NCI-H2107 (cell line): ENCODE measurements at places on chromosomes 7 and 10.

GRCh38 chr10:111151595-111152307 lies 74.9 kb downstream of the ADRA2A start:
- no peak for DNase-seq

- DNase-seq: no peak
Observed at GRCh38 chr7:45057878-45058277, 30.9 kb downstream of the NACAD start.

GRCh38 chr7:130332259-130333053 lies 12.2 kb upstream of the CPA5 start:
- DNase-seq: no peak

DNA sequence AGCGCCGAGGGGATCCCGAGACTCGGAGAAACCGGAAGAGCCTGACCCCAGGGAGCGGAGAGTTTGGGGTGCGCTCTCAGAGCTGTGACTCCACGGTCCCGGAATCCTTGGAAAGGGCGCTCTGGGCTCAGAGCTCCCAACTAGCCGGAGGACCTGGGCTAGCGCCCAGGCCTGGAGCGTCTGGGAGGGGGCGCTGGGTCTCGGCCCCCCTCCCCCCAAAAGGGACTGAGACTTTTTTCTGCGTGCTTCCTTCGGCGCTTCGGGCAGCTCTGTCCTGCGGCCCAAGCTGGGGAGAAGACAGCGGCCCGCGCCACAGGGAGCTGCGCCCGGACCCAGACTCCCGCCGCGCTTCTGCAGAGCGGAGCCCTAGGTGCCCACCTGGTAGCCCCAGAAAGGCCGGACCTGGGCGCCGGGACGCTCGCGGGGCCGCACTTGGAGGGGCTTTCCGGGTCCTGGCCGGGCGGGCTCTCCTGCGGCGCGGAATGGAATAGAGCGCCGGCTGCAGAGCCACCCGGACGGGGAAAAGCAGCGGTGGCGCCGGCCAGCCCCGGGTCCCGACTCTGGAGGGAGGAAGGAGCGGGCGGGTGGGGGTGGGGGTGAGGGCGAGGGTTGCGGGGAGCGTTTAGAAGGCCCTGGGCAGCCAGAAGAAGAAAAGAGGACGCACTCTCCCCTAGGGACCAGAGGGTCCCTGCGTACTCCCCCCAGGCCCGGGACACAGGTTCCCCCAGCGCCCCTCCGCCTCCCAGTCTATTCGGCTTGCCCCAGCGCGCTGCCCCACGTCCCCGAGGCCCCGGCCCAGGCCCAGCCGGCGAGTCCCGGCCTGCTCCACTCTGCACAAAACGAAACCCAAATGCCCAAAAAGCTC lies 4.7 kb downstream of the ZNF503 start:
- DNase-seq: no peak

DNA sequence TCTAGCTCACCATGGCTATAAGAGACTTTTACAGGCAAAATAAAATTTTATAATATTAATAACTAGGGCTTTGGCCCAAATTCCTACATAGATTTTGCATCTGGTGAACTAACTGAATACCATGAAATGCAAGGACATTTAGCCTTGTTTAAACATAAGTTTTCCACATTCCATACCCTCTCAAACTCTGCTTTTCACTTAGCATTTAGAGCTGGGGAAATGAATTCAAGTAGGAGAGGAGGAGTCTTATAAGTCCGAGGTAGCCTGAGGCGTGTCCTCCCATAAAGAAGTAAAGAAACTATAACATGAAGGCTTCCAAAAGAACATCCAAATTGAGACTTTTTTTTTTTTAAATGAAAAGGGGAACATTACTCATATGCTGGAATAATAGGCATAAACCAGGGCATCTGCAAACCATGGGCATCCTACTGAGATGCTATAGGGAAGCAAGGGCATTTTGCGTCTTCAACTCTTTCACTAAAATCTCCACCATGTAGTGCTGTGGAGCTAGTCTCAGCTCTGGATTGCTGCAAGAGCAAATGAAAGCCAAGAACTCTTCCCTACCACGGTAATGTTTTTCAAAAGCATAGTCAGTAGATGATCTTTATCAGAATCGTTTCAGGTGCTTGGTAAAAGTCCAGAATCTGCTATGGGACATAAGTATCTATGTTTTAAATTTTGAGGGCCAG lies 79.1 kb downstream of the PALS2 start:
- no peak for DNase-seq

GRCh38 chr7:77293046-77293445 lies 93.4 kb upstream of the FGL2 start:
- no peak for DNase-seq

DNA sequence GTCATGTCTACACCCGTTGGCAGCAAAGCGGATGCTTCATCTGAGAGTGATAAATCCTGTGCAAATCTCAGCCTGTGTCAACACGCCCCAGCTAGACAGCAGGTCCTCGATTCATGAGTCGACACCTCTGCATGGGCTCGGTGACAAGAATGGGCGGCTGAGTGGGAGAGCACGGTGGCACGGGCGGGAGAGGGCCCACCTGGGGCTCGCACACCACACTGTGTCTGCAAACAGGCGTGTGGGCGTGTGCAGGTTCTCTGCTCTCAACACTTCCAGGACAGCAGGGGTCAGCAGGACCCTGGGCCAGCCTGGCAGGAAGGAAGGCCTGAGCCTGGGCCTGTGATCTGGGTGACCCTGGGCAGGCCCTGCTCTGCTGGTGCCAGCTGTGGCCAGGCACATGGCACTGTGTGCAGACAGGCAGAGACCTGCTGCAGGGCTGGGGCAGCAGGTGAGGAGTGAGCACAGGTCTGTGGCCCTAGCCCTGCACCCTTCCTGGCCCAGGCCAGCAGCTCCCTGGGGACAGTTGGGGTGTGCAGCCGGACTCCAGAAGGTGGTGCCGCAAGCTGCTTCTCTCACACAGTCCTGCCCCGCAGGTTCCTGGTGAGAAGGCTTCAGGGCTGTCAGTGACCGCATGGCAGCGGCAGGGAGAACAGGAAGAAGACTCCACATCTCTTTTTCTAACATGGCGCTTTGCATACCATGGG lies 216.4 kb downstream of the ELFN1 start:
- DNase-seq: no peak

- DNase-seq: peak; percentile 9
Observed at GRCh38 chr7:15720849-15721471, 34.5 kb upstream of the MEOX2 start.

GRCh38 chr10:97179731-97180362 lies 5.9 kb downstream of the SLIT1 start:
- peak; percentile 19 for DNase-seq

DNA sequence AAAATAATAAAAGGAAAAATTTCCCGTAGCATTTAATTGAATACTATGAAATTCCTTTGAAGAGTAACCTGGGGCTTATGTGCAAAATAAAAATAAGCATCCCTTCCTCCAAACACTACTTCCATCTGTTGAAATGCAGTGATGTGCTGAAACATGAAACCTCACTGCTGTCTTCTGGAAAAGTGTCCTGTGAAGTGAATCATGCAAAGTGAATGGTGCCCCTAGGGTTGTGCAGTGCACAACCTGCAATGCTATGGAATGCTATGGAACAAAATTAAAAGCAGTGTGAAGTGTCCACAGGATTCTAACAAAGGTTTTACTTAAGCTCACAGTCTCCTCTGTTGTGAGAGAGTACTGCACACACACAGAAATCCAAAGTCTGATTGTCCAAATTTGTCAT lies 480.9 kb downstream of the ETV1 start:
- DNase-seq: no peak

GRCh38 chr7:101820703-101821102 lies 3.3 kb downstream of the CUX1 start:
- no peak for DNase-seq

GRCh38 chr10:122637376-122637775 lies 62.3 kb downstream of the C10orf120 start:
- no peak for DNase-seq

- DNase-seq: no peak
Observed at GRCh38 chr7:91239772-91240171, 24.5 kb upstream of the FZD1 start.

GRCh38 chr7:139817249-139817648 lies 11.8 kb upstream of the TBXAS1 start:
- DNase-seq: no peak
